ENCODE measurements at places on chromosomes 5 and 9.

DNA sequence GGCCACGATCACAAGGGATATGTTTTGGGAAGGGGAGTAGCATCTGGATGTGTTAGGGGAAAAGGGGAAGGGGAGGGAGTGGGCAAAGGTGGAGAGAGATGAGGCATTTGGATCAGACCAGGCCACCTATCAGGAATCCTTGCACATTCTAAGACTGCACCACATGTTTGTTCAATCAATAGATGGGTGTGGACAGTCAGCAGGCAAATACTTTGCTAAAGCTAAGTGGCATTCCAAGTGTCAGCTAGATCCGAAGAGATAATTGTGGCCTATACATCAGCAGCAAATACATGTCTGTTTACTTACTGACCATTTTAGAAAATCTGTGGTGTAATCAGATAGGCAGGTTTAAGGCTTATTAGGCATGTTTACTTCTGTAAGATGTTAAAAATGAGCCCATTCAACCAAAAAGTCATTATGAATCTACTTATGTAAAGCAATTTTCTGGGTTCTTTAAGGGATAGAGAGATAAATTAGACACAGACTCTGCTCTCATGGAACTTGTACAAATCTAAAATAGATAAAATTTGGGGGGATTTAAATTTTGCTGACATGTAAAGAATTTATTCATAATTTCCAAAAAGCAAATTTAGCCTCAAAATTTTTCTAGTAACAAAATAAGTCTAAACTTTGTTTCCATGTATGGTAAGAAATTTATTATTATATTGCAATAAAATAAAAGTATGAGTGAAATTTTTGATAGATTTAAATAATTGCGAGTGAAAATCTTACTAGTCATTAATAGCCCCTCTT, 107.3 kb downstream of the SNCAIP start:
- DNase-seq: no peak

DNA sequence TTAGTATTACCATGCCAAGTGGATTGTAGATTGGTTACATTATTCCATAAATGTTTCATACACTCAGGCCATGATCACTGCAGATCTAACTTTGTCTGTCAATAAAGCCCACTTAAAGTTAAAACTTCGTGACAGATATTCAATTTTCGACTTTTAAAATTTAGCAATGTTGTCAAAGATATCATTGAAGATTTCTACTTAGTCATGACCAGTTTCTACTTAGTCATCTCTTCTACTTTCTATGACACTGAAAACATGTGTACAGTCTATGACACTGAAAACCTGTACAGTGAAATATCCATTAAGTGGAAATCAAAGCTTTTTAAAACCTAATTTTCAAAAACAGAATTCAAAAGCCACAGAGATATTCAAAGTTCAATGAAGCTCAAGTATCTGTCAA, 258.2 kb downstream of the MCTP1 start:
- no peak for DNase-seq

- no peak for DNase-seq
Measured at GRCh38 chr5:170059221-170059620, 46.5 kb upstream of the FOXI1 start.

GRCh38 chr5:45508135-45508534, 188.0 kb downstream of the HCN1 start:
- DNase-seq: no peak

- DNase-seq: no peak
Measured at GRCh38 chr9:24721621-24722020, 175.9 kb upstream of the IZUMO3 start.

GRCh38 chr5:77491783-77492652, at the start of gene WDR41:
Gene WDR41, minus strand, starts transcription at chr5:77492316. Its CDS starts 96 bp downstream, at chr5:77492220.
- peak; percentile 75 for DNase-seq

GRCh38 chr5:127042593-127042992, 12.2 kb upstream of the MARCHF3 start:
- DNase-seq: no peak
